Suprapubic skin (tissue), 4 donors: ENCODE measurements at places on chromosomes 4 and X.

- DNase-seq = no peak
Observed at GRCh38 chr4:42709392-42710065, 52.6 kb upstream of the ATP8A1 start.

DNA sequence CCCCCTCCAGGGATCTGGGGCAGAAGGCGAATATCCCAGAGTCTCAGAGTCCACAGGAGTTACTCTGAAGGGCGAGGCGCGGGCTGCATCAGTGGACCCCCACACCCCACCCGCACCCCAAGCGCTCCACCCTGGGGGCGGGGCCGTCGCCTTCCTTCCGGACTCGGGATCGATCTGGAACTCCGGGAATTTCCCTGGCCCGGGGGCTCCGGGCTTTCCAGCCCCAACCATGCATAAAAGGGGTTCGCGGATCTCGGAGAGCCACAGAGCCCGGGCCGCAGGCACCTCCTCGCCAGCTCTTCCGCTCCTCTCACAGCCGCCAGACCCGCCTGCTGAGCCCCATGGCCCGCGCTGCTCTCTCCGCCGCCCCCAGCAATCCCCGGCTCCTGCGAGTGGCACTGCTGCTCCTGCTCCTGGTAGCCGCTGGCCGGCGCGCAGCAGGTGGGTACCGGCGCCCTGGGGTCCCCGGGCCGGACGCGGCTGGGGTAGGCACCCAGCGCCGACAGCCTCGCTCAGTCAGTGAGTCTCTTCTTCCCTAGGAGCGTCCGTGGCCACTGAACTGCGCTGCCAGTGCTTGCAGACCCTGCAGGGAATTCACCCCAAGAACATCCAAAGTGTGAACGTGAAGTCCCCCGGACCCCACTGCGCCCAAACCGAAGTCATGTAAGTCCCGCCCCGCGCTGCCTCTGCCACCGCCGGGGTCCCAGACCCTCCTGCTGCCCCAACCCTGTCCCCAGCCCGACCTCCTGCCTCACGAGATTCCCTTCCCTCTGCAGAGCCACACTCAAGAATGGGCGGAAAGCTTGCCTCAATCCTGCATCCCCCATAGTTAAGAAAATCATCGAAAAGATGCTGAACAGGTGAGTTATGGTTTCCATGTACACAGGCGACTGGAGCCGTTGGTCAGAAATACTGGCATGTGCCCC, at the start of gene CXCL1:
Gene CXCL1 (plus strand): TSS at position 264 of the 926 bp plus-strand sequence. CDS start 78 bp downstream, at position 342.
- no peak for DNase-seq

GRCh38 chr4:55682295-55682694, 46.2 kb upstream of the NMU start:
- no peak for DNase-seq

- peak; percentile 78 for DNase-seq
Observed at GRCh38 chrX:107654872-107655761, 26.8 kb downstream of the PRPS1 start.

GRCh38 chr4:170589597-170590191, 499.9 kb upstream of the AADAT start:
- DNase-seq = no peak

- DNase-seq = no peak
Observed at GRCh38 chr4:19905024-19905423, 346.7 kb upstream of the SLIT2 start.

GRCh38 chrX:79182616-79183015, 38.1 kb downstream of the GPR174 start:
- no peak for DNase-seq

DNA sequence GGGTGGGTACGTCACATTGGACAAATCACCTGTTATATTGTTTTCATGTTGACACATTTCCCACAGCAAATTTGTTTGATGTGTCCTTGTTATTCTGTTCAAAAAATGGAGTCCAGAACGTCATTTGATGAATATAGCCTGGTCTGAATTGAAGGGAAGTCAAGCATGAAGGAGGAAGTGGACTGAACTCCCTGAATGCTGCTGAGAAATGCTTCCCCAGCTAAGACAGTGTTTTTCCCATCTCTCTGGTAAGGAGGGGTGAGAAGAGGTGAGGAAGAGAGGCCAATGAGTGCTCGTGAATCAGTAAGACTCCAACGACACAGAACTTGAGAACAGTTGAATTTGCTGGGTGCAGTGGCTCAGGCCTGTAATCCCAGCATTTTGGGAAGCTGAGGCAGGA, 127.4 kb downstream of the RBM47 start:
- no peak for DNase-seq

GRCh38 chrX:74160816-74161215, 143.2 kb upstream of the ZCCHC13 start:
- no peak for DNase-seq

DNA sequence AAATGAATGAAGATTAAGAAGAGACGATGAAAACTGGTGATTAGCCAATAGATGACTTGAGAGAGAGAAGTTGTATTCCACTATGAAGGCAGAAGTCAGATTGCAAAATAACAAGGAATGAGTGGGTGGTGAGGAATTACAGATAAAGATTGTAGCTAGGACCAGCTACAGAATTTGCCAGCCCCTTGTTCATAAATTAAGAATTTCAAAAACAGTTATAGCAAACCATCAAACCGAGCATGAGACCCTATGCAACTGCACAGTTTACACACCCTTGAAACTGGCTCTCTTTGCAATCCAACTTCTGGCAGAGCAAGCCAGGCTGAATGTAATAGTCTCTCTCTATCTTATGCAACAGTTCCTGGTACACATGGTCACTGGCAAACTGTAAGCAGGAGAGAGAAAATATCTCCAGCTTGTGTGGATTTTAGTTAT, 35.2 kb downstream of the STAP1 start:
- DNase-seq = no peak

- DNase-seq = no peak
Observed at GRCh38 chr4:79413886-79414285, 5.9 kb upstream of the GK2 start.

GRCh38 chr4:8913858-8914460, 42.3 kb upstream of the HMX1 start:
- DNase-seq = peak; percentile 58

GRCh38 chrX:120429776-120430540, 39.1 kb downstream of the LAMP2 start:
- no peak for DNase-seq

- no peak for DNase-seq
Observed at GRCh38 chr4:77488882-77489281, 116.7 kb upstream of the CXCL13 start.

DNA sequence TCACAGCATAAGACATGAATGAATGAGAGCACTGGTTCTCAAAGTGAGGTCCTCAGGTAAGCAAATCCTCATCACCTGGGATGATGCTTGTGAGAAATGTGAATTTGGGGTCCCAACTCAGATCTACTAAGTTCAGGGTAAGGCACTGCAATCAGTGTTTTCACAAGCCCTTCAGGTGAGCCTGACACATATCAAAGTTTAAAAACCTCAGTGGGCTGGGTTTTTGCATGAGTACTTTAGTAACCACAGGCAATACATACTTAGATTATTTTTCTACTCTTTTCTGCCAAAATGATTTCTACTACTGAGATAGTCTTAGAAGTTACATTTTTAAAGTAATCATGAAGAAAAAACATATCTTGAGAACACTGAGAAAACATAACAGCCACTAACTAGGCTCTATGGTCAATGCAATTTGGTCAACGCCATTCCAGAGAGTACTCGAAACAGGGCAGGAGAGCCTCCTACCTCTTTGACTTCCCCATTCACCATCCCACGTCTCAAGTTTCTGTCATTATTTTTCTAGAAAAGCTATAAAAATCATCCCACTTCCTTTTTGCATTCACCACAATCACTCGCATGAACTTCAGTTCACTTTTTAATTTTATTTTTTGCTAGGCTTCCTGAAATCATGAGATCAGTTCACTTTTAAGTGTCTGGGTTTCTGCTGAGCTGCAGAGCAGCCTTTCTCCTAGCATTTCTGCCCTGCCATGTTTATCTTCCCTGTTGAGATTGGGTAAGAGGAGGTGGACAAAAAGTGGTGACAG, 73.8 kb downstream of the MFAP3L start:
- DNase-seq = no peak

- DNase-seq = no peak
Observed at GRCh38 chrX:48451708-48452107, 18.4 kb downstream of the SLC38A5 start.
